Suppressor macrophage treated with lipopolysaccharide for 4 hours (primary cell): ENCODE measurements at places on chromosomes 4 and X.
A peak's percentile ranks its signal among the peaks of the same experiment; 100 is the strongest.

DNA sequence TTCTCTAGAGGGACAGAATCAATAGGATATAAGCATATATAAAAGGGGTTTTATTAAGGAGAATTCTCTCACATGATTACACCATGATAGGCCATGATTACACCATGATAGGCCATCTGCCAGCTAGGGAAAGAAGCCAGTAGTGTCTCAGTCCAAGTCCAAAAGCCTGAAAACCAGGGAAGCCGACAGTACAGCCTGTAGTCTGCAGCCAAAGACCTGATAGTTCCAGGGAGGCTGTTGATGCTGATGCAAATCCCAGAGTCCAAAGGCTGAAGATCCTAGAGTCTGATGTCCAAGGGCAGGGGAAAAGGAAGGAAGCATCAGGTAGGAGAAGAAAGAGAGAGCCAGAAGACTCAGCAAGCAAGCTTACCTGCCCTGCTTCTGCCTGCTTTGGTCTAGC lies 411.3 kb upstream of the EMCN start:
- DNase-seq: no peak

DNA sequence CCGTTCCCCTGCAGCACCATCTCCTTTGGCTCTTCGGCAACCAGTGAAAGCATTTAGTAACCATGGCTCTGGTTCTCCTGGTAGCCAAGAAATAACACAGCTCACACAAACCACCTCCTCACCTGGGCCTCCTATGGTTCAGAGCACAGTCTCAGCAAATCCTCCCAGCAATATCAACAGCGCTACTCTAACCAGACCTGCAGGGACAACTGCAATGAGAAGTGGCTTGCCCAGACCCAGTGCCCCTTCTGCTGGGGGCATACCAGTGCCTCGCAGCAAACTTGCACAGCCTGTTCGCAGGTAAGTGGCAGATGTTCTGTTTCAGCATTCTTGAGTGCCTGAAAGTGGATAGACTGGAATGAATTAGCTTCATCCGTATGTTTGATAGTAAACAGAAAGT lies 63.0 kb upstream of the SLC10A4 start:
- no peak for DNase-seq

GRCh38 chr4:155559915-155560314 lies 106.7 kb upstream of the GUCY1A1 start:
- no peak for DNase-seq

DNA sequence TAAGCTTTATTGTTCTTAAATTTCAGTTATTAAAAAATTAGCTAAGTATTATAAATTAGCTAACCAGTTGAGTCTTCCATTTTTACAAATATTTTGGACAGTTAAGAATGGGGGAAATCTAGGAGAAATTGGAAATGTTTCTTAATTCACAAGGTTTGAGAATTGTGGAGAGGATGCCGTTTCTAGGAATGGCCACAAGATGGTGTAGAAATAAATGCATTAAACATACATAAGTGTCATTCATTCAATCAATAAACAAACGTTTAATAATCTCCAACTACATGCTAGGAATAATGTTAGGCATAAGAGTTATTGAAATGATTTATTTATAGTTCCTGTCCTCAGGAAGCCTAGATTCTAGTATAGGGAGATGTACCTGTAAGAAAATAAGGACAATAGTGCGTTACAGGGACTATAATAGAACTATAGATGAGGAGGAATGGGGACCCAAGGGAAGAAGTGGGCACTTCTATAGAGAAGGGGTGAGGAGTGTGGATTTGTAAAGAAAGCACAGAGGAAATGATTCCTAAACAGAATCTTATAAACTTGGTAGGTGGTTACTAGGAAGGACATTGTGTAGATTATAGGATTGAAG lies 195.7 kb upstream of the ANK2 start:
- no peak for DNase-seq

GRCh38 chr4:127449449-127449848 lies 183.3 kb upstream of the INTU start:
- no peak for DNase-seq

DNA sequence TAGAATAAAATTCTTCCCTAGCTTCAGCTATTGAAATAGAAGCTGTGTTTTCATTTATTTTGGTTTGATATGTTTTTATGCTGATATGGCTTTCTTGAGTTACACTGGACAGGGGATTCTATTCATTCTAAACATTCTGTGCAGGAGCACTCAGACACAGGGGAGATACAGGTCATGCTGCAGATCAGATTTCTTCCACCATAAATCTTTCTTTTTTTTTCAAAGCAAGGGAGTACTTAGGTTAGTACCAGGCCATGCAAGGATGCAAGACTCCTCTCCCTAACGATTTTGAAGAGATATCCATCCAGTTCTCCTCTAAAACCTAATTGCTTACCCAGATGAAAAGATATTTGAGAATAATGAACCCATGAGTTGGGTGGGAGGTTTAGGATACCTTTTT lies 21.4 kb downstream of the ETDC start:
- DNase-seq: no peak

DNA sequence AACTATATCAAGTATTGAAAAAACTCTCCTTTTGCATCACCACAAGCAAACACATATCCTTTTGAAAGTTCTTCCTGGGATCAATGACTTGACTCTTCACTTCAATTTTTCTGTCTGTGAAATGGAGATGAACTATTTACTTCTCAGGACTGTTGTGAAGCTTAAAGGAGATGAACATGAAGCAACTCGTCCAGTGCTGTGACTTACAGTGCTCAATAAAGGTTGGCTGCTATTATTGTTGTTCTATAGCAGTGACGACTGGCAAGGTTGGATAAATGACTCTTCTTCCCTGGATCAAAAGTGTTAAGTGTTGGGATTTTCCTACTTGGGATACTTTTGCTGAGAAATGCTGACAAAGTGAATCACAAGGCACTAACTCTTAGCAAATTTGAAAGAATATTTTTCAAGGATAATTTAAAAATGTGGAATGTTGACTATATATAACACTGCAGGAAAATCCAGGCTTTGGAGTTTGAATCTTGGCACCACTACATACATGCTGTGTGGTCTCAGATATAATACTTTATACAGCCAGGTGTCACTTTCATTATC lies 13.7 kb downstream of the FRAS1 start:
- no peak for DNase-seq

DNA sequence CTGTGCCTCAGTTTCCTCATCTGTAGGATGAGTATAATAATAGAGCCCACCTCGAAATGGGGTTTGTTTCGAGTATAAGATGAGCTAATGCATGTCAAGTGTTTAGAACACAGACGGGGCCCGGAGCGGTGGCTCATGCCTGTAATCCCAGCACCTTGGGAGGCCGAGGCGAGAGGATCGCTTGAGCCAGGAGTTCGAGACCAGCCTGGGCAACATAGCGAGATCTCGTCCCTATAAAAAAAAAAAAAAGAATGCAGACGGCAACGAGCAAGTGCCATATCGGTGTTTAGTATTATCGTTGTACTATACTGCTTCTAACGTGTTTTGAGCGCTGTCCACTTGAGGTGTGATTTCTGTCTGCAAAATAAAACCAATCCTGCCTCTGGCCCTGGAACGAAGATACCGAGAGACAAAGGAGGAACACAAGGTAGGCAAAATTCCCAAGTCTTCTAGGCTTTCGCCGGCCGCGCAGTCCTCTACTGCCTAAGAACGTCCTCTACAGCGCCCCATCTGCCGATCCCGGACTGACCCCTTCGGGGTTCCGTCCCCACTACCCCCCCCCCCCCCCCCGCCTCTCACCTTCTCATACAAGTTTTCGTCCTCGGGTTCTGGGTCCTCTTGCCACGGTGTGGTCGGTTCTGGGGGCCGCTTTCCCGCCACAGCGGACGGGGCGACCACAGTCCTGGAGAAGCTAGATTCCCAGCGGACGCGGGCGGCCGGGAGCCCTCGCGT lies 442 bp downstream of the NDUFB11 start:
- DNase-seq: peak; percentile 23

DNA sequence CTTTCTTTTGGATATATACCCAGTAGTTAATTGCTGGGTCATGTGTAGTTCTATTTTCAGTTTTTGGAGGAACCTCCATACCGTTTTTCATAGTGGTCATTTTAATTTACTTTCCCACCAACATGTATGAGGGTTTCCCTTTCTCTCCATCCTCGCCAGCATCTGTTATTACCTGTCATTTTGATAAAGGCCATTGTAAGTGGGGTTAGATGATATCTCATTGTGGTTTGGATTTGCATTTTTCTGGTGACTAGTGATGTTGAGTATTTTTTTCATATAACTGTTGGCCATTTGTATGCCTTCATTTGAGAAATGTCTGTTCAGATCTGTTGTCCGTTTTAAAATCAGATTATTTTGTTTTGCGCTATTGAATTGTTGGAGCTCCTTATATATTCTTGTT lies 28.8 kb upstream of the CXCL2 start:
- DNase-seq: no peak
